ENCODE measurements at places on chromosomes 4 and X.

- no peak for DNase-seq
These were observed 26.0 kb downstream of the FHDC1 start for GRCh38 chr4:152962150-152962549.

GRCh38 chr4:40316333-40316781 is 18.8 kb upstream of the CHRNA9 start:
- DNase-seq, result no peak

- DNase-seq, result peak; percentile 61
These were observed 63.7 kb downstream of the SEC24D start for GRCh38 chr4:118772081-118772766.

GRCh38 chr4:76607846-76608245 is 172.8 kb downstream of the SHROOM3 start:
- no peak for DNase-seq

GRCh38 chrX:39418254-39418704 is 617.0 kb downstream of the MID1IP1 start:
- DNase-seq, result no peak

- DNase-seq, result no peak
These were observed 186.6 kb downstream of the SOX3 start for GRCh38 chrX:140318296-140318695.

DNA sequence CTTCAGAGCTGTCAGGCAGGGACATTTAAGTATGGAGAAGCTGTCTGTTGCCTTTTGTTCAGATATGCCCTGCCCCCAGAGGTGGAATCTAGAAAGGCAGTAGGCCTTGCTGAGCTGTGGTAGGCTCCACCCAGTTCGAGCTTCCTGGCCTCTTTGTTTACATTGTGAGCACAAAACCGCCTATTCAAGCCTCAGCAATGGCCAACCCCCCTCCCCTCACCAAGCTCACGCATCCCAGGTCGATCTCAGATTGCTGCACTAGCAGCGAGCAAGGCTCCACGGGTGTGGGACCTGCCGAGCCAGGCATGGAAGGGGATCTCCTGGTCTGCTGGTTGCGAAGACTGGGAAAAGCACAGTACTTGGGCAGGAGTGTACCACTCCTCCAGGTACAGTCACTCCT is 59.3 kb downstream of the ZNF674 start:
- peak; percentile 3 for DNase-seq

Data from NCI-H69 (cell line).